ENCODE measurements at places on chromosomes 1 and 21.

- no peak for ATAC-seq
These were observed 518 bp upstream of the PLCH2 start for GRCh38 chr1:2475571-2475970.

DNA sequence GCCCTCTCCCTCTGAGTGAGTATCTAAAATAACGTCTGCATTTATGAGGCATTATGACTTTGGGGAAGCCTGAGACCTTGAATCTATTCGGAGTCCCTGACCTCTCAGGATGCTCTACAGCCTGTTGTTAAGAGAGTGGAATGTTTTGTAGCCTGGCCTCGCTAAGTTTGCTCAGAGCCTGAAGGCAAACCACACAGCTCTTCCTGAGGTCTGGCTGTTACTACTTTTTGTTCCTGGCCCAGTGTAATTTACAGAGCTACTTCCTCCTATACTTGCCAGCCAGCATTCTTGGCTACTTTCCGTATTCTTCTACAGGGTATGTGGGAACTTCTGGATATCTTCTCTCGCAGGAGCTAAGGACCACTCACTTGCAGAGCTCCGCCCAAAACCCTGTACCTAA is 3.6 kb upstream of the ZMYM4 start:
- ATAC-seq = peak; percentile 5

DNA sequence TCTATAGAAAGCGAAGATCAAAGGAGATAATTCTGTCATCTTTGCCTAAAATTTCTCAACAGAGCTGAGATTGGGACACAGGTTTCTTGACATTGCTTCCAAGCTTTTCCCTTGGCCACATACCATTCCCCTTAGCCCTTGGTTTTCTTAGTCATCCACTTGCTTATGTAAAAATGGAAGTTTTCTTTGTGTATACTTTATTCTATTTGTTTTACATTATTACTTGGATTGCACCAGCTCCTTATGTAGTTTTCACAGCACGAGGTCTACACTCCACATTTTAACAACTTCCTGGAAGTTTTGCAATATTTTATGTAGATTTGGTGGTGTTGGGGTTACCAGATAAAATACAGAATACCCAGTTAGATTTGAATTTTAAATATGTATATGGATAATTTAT is 129.8 kb downstream of the PLA2G4A start:
- peak; percentile 89 for ATAC-seq

GRCh38 chr1:153548722-153549688 is at the start of gene S100A3:
TSS of gene S100A3 (minus strand) at chr1:153549258. CDS start at chr1:153548485, 773 bp downstream.
- ATAC-seq = peak; percentile 33

- ATAC-seq = no peak
These were observed 10.0 kb downstream of the ZSCAN20 start for GRCh38 chr1:33482412-33482811.

DNA sequence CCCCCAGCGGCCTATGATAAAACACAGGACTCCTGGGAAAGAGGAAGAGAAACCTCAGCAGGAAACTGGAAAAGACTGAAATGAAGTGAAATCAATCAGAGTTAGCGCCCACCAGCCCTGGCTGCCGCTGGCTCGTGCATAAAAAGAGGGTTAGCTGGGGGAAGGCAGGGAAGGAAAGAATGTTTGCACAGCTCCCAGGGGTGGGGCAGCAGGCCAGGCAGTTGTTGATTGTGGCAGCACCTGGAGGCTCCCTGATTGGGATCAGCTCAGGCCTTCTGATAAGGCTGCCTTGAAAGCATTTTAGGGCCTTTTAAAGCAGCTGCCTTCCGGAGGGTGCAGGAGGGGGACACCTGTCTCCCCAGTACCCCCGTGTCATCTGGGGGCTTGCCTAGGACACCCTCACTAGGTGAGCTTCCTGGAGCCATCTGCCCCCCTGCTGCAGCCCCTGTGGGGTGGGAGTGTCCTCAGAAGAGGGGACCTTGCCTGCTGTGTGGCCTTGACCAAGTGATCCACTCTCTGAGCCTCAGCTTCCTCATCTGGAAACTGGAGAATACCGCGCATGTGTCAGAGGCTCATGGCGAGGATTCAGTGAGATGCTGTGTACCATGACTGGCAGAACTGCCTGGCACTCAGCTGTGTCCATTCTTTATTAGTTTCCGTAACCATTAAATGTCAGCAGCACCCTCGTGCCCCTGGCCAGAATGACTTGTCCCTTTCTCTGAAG is 6.6 kb downstream of the EPHB2 start:
- peak; percentile 59 for ATAC-seq

- ATAC-seq = no peak
These were observed 1.2 kb upstream of the TFF1 start for GRCh38 chr21:42367367-42368165.

DNA sequence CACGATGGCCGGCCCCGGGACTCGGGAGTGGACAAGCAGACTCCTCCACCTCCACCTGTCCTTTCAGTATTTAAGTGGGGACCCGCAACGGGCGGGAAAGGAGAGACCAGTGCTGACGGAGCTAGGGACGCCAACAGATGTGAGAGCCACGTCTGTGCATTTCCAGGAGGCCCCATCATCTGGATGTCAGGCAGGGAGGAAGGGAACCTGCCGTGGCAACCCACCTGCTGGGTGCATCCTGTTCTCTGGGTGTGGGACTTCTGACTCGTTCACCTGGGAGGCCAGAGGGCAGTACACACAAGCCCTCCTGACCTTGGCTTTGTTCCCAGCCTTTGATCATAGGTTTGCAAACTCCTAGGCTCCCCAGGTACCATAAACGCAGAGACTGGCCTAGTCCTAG is 5.6 kb upstream of the PCBP3 start:
- ATAC-seq = no peak

GRCh38 chr1:168825820-168826219 is 96.8 kb upstream of the DPT start:
- no peak for ATAC-seq

DNA sequence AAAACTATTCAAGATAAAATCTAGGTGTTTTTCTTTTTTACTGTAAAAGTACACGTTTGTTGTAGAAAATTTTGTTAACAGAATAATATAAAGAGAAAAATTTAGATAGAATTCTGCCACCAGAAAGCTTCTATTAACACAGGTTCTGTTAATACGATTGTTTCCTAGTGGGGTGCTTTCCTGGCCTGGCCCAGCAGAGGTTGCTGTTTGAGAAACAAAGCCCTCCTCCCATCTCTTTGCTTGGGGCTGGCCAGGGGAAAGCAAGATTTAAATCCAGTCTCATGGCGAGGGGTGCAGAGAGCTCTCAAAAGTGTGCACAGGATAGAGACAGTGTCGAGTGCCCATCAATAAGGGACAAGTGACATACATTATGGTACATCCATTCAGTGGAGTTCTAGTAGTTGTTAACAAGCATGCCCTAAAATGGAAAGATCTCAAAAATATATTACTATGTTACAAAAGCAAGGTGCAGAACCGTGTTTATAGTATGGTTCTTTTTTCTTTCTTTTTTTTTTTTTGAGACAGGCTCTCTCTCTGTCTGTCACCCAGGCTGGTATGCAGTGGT is 14.6 kb upstream of the ACBD3 start:
- ATAC-seq = no peak

DNA sequence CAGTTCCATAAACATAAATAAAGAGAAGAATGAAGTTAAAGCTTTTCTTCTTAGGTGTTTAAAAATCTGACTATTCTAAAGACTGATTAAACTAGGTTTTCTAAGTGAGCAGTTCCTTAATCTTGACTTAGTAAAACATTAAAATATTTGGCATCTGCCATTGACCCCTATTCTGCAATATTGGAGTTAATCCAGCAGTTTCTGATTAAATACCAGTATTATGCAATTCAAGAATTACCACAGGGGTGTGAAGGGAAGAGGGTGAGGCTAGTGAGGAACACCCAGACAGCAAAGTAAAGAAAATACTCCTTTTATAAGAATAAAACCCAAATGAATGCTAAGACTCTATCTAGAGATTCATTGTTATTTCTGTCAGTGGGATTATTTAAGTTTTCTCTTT is 40.9 kb downstream of the CLIC4 start:
- ATAC-seq = no peak

DNA sequence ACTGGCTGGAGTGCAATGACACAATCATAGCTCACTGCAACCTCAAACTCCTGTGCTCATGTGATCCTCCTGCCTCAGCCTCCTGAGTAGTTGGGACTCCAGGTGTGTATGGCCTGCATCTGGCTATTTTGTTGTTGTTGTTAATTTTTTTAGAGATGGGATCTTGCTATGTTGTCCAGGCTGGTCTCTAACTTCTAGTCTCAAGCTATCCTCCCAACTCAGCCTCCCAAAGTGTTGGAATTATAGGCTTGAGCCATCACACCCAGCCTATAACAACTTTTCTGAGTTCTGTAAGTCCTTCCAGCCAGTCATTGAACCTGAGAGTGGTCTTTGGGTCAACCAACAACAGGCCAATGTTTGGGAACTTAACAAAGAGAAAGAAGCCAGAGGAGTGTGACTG is 11.2 kb upstream of the PGBD2 start:
- ATAC-seq = no peak

DNA sequence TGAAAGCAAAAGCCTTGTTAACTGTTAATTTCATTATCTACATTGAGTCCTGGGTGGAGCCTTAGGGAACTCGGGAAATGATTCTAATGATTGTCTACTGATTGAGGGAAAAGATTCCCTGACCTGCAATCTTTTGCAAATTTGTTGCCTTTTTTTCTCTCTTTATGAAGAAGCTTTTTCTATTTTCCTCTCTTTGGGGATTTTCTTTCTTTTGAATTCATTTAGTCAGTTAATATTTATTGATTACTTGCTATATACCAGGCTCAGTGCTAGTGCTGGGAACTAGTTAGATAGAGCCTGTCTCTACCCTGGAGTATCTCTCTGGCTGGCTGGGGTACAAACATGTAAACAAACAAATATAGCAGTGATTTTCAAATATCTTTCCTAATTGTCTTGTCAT is 71.2 kb upstream of the CACYBP start:
- ATAC-seq = no peak

DNA sequence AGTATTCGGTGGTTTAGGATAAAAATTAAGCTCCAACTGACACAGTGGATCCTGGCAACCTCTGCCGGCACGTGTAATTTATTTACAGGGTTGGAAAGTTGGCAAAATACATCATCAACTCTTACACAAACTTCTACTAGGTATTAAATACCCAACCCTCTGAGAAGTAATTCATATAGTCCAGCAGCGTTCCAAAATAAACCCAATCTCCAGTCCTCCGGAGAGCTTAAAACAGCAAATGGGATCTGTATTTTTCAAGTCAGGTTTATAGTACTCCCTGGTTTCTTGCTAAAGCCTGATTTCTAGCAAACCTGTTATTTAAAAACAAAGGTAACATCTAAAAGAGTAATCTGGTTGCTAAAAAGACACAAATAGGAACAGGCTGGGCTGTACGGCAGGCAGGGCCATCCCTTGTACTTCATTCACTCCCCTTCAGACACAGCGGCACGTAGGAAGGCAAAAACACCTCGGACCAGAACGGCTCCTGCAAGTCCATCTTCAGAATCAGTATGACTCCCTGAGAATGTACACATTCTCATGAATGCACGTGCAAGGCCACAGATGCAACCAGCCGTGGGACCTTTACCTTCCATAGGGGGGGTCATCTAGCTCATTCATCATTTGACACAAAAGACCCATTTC is 8.6 kb downstream of the GLIS1 start:
- no peak for ATAC-seq

- no peak for ATAC-seq
These were observed 91.9 kb downstream of the RAVER2 start for GRCh38 chr1:64836802-64837201.

- no peak for ATAC-seq
These were observed 19.7 kb downstream of the YARS1 start for GRCh38 chr1:32797456-32797855.

DNA sequence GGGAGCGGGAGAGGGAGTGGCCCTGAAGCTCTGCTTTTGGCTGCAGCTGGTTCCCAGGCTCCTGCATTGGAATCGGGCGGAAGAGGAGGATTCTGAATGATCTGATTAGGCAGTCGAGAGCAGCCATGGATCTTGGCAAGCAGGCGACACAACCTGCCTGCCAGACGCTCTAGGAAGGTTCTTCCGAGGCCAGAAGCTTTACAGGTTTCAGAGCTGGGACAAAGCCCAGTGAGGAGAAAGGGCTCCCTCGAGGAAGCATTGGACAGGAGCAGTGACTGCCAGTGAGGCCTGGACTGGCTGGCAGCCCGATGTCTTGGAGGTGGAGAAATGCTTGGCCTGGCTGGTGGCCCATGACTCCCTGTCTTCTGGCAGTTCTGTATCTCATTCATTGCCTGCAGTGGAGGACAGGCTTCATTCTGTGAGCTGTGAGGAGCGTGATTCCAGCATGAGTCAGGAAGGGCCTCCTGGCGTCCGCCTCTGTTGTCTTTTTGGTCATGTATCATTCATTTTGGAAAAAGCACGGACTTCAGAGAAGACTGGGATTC is 132.7 kb upstream of the IPO9 start:
- ATAC-seq = no peak

GRCh38 chr21:32403201-32403777 is 9.2 kb upstream of the EVA1C start:
- peak; percentile 67 for ATAC-seq

GRCh38 chr1:40386359-40386723 is 12.8 kb downstream of the SMAP2 start:
- ATAC-seq = no peak

- ATAC-seq = peak; percentile 44
These were observed 54.1 kb downstream of the RIPK4 start for GRCh38 chr21:41712730-41713129.

GRCh38 chr1:93463960-93464359 is 16.0 kb downstream of the FNBP1L start:
- ATAC-seq = no peak

DNA sequence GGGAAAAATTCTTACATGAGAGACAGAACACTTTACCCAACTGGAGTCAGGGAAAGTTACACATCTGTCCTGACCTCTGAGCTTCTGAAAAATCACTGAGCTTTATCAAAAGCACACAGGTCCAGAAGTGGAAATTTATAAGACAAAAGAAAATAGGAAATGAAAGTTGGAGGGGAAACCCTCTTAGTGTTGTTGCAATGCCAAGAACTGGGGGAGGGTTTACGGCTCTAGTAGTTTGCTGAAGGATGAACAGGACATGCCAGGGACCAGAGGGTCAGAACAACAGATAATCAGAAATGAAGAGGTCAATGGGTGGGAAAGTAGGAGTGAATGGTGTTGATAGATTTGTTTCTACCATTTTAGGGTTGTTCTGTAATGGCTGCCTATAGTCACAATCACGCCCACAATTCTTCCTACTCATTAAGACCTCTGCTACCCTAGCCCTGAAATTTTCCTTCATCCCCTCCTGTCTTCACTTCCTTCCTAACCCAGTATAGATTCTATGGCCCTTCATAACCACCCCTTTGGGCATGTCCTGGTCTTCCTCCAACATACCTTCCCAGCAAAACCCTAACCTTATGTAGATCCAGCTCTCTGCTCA is 30.3 kb upstream of the FMOD start:
- no peak for ATAC-seq

GRCh38 chr1:233905416-233906051 is 1.1 kb downstream of the SLC35F3 start:
- ATAC-seq = no peak

- ATAC-seq = peak; percentile 23
These were observed 12.3 kb downstream of the PHLDA3 start for GRCh38 chr1:201456499-201457309.

DNA sequence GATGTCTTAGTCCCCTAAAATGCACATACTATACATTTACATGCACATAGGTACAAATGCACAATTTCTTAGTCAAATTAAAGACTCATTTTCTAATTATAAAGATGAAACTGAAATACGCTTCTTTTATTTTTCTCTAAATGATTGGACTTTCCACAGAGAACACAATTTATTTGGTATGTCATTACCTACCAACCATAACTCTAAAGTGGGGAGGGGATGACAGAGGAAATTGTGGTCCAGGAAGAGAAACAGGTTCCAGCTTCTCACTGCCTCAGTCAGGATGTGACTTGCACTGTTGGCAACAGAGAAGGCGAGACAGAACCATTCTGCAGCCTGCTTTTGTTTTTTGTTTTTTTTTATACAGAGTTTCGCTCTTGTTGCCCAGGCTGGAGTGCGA is 1189.2 kb downstream of the PLA2G4A start:
- ATAC-seq = no peak
